ENCODE measurements at places on chromosomes 16 and 17. TPM values are rescaled to one million over a fixed set of nuclear protein-coding genes. Genes with fewer than 3 reads are reported as not detected.

Gene SLC12A3
- not detected for total RNA-seq

Gene ESRP2
- total RNA-seq: 0.52 TPM

Gene SLFN12
- total RNA-seq: 13.7 TPM

Gene FBXW10
- not detected for total RNA-seq

Gene DNAI2
- not detected for total RNA-seq

Gene MNT
- total RNA-seq: 8.0 TPM

Gene ZNF597
- total RNA-seq: 1.5 TPM

Gene LRRC36
- total RNA-seq: 0.13 TPM

Gene SHISA6
- not detected for total RNA-seq

Gene KRTAP2-3
- not detected for total RNA-seq

Gene PAM16
- total RNA-seq: 40.1 TPM

Gene SPG7
- total RNA-seq: 85.9 TPM

Gene PABPN1L
- not detected for total RNA-seq

Gene ZNF624
- 4.8 TPM for total RNA-seq

Gene RRAD
- 7.5 TPM for total RNA-seq

Gene KRTAP4-1
- not detected for total RNA-seq

Measured in epithelial cell of alveolus of lung (primary cell).